ENCODE measurements at places on chromosomes 1 and 21.

- DNase-seq: no peak
These were observed 17.8 kb downstream of the TMEM50A start for GRCh38 chr1:25355841-25356395.

GRCh38 chr1:11746092-11746491 lies 10.2 kb downstream of the AGTRAP start:
- DNase-seq: no peak

DNA sequence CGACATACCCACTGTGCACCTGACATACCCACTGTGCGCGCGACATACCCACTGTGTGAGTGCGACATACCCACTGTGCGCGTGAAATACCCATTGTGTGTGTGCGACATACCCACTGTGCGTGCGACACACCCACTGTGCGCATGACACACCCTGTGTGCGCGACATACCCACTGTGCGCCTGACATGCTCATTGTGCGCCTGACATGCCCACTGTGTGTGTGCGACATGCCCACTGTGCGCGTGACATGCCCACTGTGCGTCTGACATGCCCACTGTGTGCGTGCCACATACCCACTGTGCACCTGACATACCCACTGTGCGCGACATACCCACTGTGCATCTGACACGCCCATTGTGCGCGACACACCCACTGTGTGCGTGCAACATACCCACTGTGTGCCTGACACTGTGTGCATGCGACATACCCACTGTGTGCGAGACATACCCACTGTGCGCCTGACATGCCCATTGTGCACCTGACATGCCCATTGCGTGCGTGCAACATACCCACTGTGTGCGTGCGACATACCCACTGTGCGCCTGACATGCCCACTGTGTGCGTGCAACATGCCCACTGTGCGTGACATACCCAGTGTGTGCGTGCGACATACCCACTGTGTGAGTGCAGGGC lies 2.5 kb upstream of the RRP1 start:
- no peak for DNase-seq

- no peak for DNase-seq
These were observed 18.7 kb downstream of the TMEM50A start for GRCh38 chr1:25356848-25357247.

DNA sequence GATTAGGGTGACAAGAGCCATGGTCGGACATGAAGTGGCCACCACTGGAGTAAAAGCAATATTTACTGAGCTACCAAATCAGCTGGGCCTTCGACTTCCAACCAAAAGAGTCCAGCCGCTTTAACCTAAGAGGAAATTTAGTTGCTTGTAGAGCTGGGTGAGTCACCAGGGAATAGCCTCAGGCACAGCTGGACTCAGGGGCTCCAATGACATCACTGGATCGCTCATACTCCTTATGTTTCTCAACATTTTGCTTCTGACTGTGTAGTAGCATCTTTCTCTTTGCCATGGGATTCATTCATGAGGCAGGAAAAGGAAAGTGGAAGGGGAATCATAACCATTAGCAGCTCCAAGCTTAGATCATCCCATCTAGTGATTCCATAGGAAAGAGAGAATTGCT lies 664.4 kb downstream of the MATN1 start:
- DNase-seq: no peak

DNA sequence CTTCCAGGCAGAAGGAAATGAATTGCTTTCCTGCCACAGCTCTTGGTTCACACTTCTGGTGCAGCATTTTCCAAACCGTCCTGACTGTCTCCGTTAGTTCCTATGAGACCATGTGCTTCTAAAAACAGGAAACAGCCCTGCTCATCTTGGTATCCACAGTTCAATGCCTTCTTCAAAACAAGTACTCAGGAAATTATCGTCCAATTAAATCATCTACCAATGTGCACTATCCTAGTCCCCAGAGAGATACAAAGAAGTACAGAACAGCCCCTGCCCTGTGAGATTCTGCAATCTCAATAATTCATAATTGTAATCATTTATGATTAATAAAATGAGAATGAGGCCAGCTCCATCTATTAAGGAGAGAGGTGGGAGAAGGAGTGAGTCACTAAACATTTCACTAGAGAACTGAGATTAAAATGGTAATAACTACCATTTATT lies 11.2 kb downstream of the CLEC20A start:
- DNase-seq: no peak

- no peak for DNase-seq
These were observed 262.7 kb downstream of the PBX1 start for GRCh38 chr1:164821648-164822047.

- DNase-seq: no peak
These were observed 45.1 kb downstream of the TRPM2 start for GRCh38 chr21:44398499-44398898.

DNA sequence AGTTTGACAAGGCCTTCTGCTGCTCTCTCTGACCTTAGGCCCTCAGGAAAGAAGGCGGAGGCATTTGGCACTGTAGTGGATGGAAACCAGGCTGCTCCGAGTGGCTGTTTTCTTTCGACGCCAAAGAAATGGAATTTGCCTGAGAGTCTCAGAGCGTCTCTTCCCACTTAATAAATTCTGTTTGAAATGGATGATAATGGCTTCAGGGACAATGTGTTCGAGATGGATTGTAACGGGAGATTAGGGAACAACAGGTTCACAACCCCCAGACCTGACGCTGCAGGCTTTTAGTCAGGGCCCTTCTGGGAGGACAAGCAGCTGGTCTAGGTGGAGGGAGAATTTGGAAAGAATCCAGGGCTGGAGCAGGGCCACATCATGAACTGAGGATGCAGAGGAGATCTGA lies 58.6 kb downstream of the TLR5 start:
- DNase-seq: no peak

DNA sequence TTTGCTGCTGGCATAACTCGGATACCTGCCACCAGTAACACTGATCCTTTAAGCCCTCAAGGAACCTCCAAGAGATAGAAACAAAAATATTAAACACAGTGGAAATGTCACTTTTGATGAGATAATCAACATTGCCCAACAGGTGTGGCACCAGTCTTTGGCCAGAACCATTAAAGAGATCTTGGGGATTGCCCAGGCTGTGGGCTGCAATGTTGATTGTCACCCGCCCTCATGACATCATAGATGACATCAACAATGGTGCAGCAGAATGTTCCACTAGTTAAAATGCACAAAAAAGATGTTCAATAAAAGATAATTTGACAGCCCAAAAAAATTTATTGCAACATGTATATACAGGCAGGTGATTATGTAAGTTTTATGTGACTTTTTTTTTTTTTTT lies 20.2 kb upstream of the ZMYM1 start:
- DNase-seq: no peak

GRCh38 chr1:160370561-160371345 lies 3.9 kb downstream of the NHLH1 start:
- DNase-seq: peak; percentile 66

- no peak for DNase-seq
These were observed 14.6 kb upstream of the TMEM61 start for GRCh38 chr1:54965624-54966340.

DNA sequence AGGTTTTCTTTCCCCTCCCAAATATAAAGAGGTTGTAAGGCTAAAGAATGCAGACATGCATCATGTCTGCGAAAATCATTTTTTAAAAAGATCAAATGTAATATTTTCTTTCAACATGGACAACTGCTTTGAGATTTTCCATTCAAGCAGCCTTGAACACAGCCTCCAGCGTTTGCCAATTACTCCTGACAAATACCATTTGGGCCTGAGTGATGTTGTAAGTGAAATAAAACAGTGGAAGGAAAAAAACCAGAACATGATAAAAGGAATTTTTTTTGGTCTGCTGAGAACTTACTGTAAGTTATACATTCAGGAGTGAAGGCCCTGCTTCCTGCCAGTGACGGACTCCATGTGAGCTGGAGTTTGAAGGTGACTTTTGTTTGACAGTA lies 37.2 kb downstream of the SETD4 start:
- DNase-seq: no peak

GRCh38 chr1:62280150-62280549 lies 39.1 kb downstream of the KANK4 start:
- DNase-seq: no peak

GRCh38 chr1:30645807-30646206 lies 77.6 kb downstream of the MATN1 start:
- DNase-seq: no peak

- DNase-seq: no peak
These were observed 24.8 kb downstream of the COQ8A start for GRCh38 chr1:226964611-226965486.

DNA sequence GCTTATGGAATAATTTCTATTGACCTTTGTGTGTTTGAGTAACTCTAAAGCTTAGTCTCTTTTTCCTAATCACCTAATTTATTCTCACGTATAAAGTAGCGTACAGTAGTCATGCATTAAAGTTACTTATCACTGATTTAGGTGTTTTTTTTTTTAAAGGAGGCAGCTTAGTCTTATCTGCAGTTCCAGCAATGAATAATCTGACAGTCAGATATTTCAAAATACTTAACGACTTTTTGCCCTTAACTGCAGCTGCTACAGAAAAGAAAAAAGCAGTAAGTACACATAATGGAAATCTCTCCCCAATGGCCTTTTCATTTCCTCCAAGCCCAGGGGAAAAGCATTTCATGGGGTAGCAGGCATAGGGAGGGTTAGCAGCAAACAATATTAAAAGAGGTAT lies 54.6 kb downstream of the SLC35F3 start:
- no peak for DNase-seq

DNA sequence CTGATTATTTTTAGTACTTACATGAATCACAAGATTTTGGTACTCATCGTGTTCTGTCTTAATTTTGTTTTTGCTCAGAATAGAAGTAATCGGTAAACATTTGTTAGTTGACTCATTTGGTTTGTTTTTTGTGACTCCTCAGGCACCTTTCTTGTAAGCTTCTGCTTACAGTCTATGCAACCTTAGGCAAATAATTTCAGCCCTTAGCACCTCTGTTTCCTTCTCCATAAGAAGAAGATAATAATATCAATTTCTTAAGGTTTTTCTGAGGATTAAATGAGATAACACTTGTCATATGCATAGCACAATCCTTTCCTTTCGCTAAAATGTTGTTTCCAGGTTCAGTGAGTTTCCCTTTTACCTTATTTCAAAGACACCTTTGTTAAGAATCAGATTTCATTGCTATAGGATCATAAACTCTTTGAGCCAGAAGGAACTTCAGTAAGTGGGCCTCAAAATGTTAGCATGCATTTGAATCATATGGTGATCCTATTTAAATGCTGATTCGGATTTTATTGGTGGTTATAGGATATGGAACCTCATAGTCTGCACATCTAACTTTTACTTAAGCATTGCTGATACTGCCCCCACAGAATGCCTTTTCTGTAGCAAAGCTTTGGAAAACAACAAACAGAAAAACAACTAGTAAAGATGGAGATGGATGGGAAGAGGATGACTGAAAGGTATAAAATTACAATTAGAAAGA lies 272.7 kb upstream of the CACYBP start:
- no peak for DNase-seq

DNA sequence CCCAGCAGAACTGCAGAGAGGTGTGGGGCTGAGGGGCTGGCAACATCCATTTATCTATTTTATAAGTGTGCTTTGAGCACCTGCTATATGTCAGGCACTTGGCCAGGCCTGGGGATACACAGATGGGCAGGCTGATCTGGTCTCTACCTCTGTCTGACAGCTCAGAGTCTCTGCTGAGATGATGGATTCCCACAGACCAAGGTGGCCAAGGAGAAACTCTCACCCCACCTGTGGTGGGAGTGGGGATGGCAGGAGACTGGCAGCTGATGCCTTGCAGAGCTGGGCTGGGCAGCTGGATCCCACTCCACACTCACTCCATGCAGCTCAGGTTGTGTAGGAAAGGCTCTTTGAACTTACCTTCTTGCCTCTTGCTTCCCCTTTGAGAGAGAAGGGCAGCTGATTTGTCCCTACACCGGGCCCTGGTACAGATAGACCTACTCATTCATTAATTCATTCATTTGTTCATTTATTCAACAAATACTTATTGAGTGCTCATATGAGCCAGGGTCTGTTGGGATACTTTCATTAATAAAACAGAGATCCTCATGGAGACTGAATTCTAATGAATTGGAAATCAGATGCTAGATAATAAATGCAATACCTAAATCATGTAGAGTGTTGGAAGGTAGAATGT lies 9.0 kb downstream of the ADORA1 start:
- peak; percentile 76 for DNase-seq

GRCh38 chr1:198903203-198903602 lies 264.4 kb downstream of the PTPRC start:
- no peak for DNase-seq

- no peak for DNase-seq
These were observed 228.2 kb upstream of the IRF2BP2 start for GRCh38 chr1:234838182-234838581.

DNA sequence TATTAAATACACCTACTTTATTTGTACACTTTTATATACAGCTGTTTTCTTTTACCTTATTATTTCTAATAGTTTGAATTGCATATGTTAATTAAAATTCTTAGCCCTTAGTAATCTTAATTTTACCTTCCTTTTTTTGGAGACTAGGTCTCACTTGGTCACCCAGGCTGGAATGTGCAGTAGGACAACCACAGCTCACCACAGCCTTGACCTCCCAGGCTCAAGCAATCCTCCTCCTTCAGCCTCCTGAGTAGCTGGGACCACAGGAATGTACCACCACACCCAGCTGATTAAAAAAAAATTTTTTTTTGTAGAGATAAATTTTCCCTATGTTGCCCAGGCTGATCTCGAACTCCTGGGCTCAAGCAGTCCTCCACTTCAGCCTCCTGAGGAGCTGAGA lies 15.0 kb upstream of the SDC3 start:
- no peak for DNase-seq

GRCh38 chr1:85396194-85396593 lies 68.8 kb downstream of the DDAH1 start:
- no peak for DNase-seq

DNA sequence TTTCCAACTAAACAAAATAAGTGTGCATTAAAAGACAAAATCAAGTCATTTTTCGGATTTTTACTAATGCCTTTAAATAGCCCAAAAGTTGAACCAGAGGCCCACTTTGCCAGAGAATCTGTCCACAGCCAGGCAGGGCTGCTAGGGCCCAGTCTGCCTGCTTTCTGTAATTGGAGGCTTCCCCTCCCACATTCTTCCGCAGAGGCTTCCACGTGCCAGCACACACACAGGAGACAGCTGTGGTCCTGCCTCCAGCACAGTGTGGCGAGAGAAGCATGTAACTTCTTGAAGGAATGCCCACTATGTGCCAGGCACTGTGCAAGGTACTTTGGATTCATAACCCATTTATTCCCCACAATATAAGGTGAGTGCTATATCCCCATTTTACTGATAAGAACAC lies 11.3 kb upstream of the PDZK1IP1 start:
- DNase-seq: no peak
